ENCODE measurements at places on chromosomes 6 and 20.

GRCh38 chr6:156780102-156780641 lies 3.0 kb downstream of the ARID1B start:
- peak; percentile 66 for DNase-seq

- DNase-seq: no peak
These were observed 52.2 kb downstream of the SAMD5 start for GRCh38 chr6:147560670-147561069.

GRCh38 chr6:46989398-46989797 lies 52.7 kb downstream of the ADGRF1 start:
- DNase-seq: no peak

DNA sequence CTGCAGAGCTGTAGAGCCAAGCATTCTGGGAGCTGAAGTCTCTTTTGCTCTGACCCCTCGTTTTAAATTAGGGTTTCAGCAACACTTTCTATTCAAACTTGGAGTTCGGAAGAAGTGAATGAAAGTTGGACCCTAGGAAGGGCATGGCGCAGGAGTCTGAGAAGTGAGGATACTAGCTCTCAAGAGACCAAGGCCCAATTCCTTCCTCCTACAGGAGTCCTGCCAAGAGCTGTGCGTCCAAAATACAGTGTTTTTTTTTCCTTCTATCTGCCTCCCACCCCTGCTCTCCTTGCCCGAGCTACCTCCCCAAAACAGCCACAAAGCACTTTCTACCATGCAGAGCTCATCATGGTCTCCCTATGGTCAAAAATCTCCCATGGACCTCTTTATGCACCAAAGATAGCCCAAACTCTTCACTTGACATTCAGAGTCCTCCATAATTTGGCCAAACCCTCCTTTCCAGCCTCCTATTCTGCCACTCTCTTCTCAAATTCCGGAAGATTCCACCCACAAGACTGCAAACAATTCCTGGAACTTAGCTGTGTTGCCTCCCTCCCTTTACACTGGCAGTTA lies 649 bp upstream of the CSNK2A1 start:
- DNase-seq: no peak

- DNase-seq: no peak
These were observed 2.6 kb upstream of the ADGB start for GRCh38 chr6:146595972-146596731.

DNA sequence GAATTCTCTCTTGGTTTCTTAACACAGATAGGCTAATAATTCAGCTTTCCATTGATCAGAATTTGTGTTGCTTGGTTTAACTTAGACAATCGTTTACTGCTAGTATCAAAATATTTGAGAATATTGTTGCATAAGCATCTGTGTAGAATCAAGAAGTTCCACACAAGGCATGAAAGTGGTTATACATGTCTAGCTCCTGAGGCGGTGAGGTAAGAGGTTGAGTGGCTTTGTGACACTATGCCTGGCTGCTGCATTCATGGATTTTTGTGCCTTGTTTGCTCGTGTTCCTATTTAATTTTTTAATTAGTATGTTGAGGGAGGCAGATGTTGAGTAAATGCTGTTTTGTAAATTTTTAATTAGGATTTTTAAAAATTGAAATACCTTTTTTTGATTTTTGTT lies 10.2 kb downstream of the PKIB start:
- no peak for DNase-seq

- DNase-seq: no peak
These were observed 235.7 kb downstream of the ZFAND3 start for GRCh38 chr6:38055203-38055589.

- peak; percentile 58 for DNase-seq
These were observed 23.3 kb downstream of the NQO2 start for GRCh38 chr6:3022765-3023662.

DNA sequence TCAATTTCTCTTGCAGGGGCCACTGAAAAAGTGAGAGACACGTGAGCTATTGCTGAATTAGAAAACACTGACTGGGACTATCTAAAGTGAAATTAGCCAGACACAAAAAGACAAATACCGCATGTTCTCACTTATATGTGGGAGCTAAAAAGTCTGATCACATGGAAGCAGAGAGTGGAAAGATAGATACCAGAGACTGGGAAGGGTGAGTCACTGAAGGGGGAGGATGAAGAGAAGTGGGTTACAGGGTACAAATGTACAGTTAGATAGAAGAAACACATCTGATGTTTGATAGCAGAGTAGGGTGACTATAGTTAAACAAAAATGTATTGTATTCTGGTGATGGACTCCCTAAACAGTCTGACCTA lies 13.4 kb downstream of the CST3 start:
- no peak for DNase-seq

- no peak for DNase-seq
These were observed 48.5 kb upstream of the ENTPD6 start for GRCh38 chr20:25146976-25147375.

DNA sequence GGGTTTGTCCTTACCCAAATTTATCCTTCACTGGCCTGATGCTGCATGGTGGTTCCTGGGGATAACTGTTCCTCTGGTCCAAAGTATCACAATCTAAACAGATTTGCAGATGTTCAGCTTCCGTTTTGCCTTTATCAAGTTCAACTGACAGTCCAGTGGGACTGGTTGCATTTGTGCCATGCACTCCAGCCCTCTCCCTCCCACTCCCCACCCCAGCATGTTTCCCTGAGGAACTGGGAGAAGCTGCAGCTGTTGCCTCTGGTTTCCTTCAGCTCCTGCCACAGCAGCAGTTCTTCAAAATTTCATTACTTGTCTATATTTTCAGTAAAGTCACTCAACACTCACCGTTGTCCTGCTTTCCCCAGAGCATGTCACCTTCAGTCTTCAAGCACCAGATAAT lies 39.5 kb upstream of the KIF16B start:
- DNase-seq: no peak

- DNase-seq: no peak
These were observed 30.4 kb downstream of the TGM2 start for GRCh38 chr20:38134427-38135270.

Measured in thymus (tissue), 14 donors.